ENCODE measurements at places on chromosomes 4 and X.

- DNase-seq = no peak
Observed at GRCh38 chr4:2924286-2924685, 38.9 kb downstream of the NOP14 start.

GRCh38 chr4:24607334-24607733 is 23.0 kb upstream of the DHX15 start:
- no peak for DNase-seq

GRCh38 chrX:129755779-129756650 is 17.2 kb downstream of the XPNPEP2 start:
- DNase-seq = peak; percentile 49

DNA sequence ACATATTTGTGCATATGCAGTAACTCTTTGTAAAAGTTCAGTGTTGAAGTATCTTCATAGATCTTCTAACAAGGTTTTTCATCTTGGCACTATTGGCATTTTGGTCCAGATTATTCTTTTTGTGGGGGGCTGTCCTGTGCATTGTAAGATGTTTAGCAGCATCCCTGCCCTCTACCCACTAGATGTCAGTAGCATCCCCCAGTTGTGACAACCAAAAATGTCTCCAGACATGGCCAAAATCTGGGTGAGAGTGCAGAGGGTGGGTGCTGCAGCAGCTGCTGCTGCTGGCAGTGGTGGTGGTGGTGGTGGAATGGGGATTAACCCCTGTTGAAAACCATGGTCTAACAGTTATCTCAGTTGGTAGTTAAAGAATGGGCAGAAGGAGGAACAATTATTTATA is 370.0 kb downstream of the GPAT3 start:
- no peak for DNase-seq

All from activated CD4-positive, alpha-beta T cell treated with anti-CD3 and anti-CD28 coated beads, Interleukin-2, amount 10 ng/mL, durations not matched to agents 7 days and 5 days (primary cell).